ENCODE measurements at places on chromosomes 7 and 10. TPM values are rescaled to one million over a fixed set of nuclear protein-coding genes. Genes with fewer than 3 reads are reported as not detected.

LAMTOR4 gene
- total RNA-seq, result 74.5 TPM

BMPER gene
- 79.2 TPM for total RNA-seq

NEUROD6 gene
- total RNA-seq, result not detected

SPACDR gene
- total RNA-seq, result 0.56 TPM

WDFY4 gene
- total RNA-seq, result 0.63 TPM

CFAP46 gene
- total RNA-seq, result not detected

SUV39H2 gene
- total RNA-seq, result 20.6 TPM

DKK1 gene
- 403 TPM for total RNA-seq

EPHB4 gene
- 72.5 TPM for total RNA-seq

PRKAR2B gene
- total RNA-seq, result 0.44 TPM

AGBL3 gene
- total RNA-seq, result 0.40 TPM

TRDMT1 gene
- total RNA-seq, result 13.1 TPM

VSTM4 gene
- 1.7 TPM for total RNA-seq
